ENCODE measurements at places on chromosomes 1 and 21. TPM values are rescaled to one million over a fixed set of nuclear protein-coding genes. Genes with fewer than 3 reads are reported as not detected.

GRCh38 chr1:243299069-243299468 lies 43.2 kb downstream of the SDCCAG8 start:
- DNase-seq: no peak

GRCh38 chr1:156195853-156196252 lies 1.9 kb downstream of the SLC25A44 start:
- no peak for DNase-seq

- DNase-seq: no peak
Observed at GRCh38 chr1:5220821-5221220, 566.4 kb downstream of the AJAP1 start.

- DNase-seq: no peak
Observed at GRCh38 chr1:7101187-7101586, 315.9 kb downstream of the CAMTA1 start.

- no peak for DNase-seq
Observed at GRCh38 chr1:54222711-54223110, 22.7 kb downstream of the MRPL37 start.

The PWP2 gene
- 3.9 TPM for total RNA-seq

The GJA5 gene
- 1.4 TPM for total RNA-seq

Data from gastrocnemius medialis (tissue), 4 donors.